ENCODE measurements at places on chromosomes 6 and 20. TPM values are rescaled to one million over a fixed set of nuclear protein-coding genes. Genes with fewer than 3 reads are reported as not detected.

The SLC12A5 gene
- total RNA-seq, result 17.2 TPM

The EYA2 gene
- total RNA-seq, result 1.5 TPM

The CCN6 gene
- total RNA-seq, result not detected

The PNRC1 gene
- 68.1 TPM for total RNA-seq

The OXT gene
- not detected for total RNA-seq

The SIRPG gene
- not detected for total RNA-seq

The NRSN1 gene
- total RNA-seq, result 28.8 TPM

The TENT5A gene
- 2.5 TPM for total RNA-seq

The PCMTD2 gene
- 110 TPM for total RNA-seq

The SLC35D3 gene
- total RNA-seq, result 0.25 TPM

The ECT2L gene
- 0.98 TPM for total RNA-seq

The AIF1 gene
- total RNA-seq, result 5.7 TPM

The PPIL4 gene
- 31.0 TPM for total RNA-seq

The BEND6 gene
- total RNA-seq, result 14.5 TPM

The SLA2 gene
- total RNA-seq, result under 0.01 TPM

The ISM1 gene
- 0.74 TPM for total RNA-seq

The GRIK2 gene
- total RNA-seq, result 78.2 TPM

The SLC35B3 gene
- total RNA-seq, result 10.1 TPM

The CAGE1 gene
- total RNA-seq, result not detected

The PXDC1 gene
- total RNA-seq, result 9.1 TPM

The RFX6 gene
- total RNA-seq, result not detected

The TAP2 gene
- 2.2 TPM for total RNA-seq

The CD164 gene
- 39.1 TPM for total RNA-seq

The FAM217A gene
- not detected for total RNA-seq

The DEFB132 gene
- total RNA-seq, result not detected

The ACSS1 gene
- total RNA-seq, result 3.9 TPM

The THBD gene
- total RNA-seq, result 1.7 TPM

The PAK5 gene
- total RNA-seq, result 36.1 TPM

The OPRL1 gene
- 8.4 TPM for total RNA-seq

The LCA5 gene
- 11.3 TPM for total RNA-seq

The CALHM4 gene
- not detected for total RNA-seq

The DNAH8 gene
- total RNA-seq, result under 0.01 TPM

The IYD gene
- not detected for total RNA-seq

The FOXF2 gene
- total RNA-seq, result 1.2 TPM

The THEMIS gene
- total RNA-seq, result 0.25 TPM

The HEY2 gene
- total RNA-seq, result 0.98 TPM

The KIAA0408 gene
- 114 TPM for total RNA-seq

The ZNF334 gene
- total RNA-seq, result 17.5 TPM

The BMP6 gene
- total RNA-seq, result 3.4 TPM

The BHLHE23 gene
- total RNA-seq, result 0.25 TPM

The DPPA5 gene
- total RNA-seq, result not detected

The SLC4A11 gene
- under 0.01 TPM for total RNA-seq

The SLC17A3 gene
- total RNA-seq, result not detected

The SNAP25 gene
- total RNA-seq, result 113 TPM

The SYNDIG1 gene
- total RNA-seq, result 16.7 TPM

The STX11 gene
- 0.49 TPM for total RNA-seq

The LAMA4 gene
- 19.7 TPM for total RNA-seq

The DHX16 gene
- 18.7 TPM for total RNA-seq

The DLL1 gene
- total RNA-seq, result 9.1 TPM

The BPI gene
- total RNA-seq, result 0.25 TPM

The SPO11 gene
- not detected for total RNA-seq

The BCAS1 gene
- 3.9 TPM for total RNA-seq

The HLA-DOB gene
- total RNA-seq, result not detected

The CLPSL2 gene
- not detected for total RNA-seq

The DEFB124 gene
- not detected for total RNA-seq

The FOXC1 gene
- total RNA-seq, result 6.9 TPM

The TEAD3 gene
- 0.74 TPM for total RNA-seq

The CALHM5 gene
- total RNA-seq, result 0.25 TPM

The RBL1 gene
- total RNA-seq, result 12.8 TPM
